ENCODE measurements at places on chromosomes 2 and 18.
A peak's percentile ranks its signal among the peaks of the same experiment; 100 is the strongest.

DNA sequence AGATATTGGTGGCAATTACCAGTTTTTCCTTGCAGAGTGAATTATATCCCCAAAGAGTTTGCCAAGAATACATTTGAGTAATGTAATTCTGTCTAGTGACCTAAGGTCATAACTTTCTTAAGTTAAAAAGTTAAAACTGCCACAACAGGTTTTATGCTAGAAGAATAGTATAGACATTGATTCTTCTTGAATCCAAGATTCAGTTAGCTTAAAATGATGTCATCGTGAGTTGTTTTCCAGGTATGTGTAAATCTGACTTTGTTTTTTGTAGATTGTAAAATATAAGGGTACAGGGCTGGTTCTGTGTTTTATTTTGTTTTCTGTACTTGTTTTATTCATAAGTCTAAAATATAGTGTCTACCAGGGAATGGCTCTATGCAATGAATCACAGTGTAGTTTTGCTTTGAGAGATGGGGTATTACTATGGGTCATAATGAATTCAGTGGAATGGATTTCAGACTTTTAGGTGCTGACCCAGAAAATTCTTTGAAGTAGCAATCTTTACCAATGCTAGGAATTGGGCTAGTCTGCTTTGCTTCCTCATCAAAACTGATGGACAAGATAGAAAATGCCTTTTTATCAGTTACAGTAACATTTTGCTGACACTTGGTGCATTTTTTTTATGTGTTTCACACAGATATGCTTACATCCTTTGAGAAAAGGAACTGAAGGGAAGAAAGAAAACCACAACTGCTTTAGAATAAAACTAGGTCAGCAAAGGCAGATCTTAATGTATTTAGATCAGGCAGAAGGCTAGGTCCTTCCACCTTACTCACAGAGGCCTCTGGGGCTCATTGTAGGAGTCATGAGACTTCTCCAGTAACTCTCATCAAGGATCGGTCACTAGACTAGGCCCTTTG, 20.8 kb upstream of the MGAT5 start:
- DNase-seq = no peak

DNA sequence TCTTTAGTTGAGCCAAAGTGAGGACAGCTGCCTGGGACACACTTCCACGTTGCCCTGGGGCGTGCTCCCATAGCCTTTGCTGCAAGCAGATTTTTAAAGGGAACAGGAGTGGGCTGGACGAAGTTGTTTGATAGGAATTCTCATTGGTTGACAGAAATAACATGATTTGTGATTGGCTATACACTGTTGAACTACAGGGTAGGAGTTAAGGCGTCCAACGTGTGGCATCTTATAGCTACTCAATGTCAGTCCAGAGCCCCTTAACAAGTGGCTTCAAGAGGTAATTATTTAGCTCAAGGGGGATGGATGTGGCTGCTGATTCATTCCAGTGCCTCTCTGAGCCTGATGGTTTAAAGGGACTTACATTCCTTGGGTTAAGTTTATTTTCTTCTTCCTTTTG, 65.5 kb downstream of the ACAA2 start:
- DNase-seq = no peak

GRCh38 chr18:62610701-62611411, 88.0 kb downstream of the ZCCHC2 start:
- DNase-seq = no peak

DNA sequence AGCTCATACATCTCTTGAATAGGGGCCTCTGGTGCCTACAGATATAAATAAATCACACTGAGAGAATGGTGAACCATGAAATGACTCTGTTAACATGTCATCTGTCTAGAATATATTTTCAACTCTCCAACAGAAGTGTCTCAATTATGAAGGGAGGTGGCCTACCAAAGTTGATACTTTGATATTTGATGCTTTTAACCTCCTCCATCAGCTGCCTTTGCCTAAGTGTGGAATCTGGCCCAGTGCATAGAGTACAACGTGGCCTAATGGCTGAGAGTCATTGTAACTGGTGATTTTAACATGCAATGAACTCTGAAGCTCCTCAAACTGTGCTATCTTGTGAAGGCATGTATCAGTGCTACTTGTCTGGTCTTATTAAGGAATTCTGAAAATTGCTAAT, 93.4 kb downstream of the MYO3B start:
- no peak for DNase-seq

DNA sequence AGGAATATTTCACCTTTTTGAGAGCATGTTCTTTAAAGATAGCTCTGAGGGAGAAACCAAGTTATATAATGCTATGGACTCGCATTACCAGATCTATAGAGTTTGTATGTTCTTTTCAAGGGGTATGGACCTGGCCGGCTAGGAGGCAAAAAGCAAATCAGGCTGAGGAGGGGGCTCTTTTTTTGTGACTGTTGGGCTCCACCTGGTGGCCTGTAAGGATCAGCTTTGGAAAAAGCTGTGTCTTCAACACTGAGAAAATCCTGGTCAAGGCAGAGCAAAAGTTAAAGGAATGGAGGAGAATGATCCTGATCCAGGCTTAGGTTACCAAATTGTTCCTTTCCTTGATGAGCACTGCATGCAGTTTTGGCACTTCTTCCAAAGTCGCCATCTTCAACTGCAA, 180.5 kb downstream of the DIS3L2 start:
- DNase-seq = no peak

- no peak for DNase-seq
These were observed 4.6 kb upstream of the ST8SIA3 start for GRCh38 chr18:57347784-57348183.

- DNase-seq = no peak
These were observed 9.9 kb upstream of the YPEL5 start for GRCh38 chr2:30136764-30137444.

- DNase-seq = no peak
These were observed 92.7 kb downstream of the CSRNP3 start for GRCh38 chr2:165562233-165562632.

- no peak for DNase-seq
These were observed 205.9 kb downstream of the IKZF2 start for GRCh38 chr2:212945526-212945925.

- DNase-seq = no peak
These were observed 110.6 kb downstream of the CRIM1 start for GRCh38 chr2:36466135-36466534.

DNA sequence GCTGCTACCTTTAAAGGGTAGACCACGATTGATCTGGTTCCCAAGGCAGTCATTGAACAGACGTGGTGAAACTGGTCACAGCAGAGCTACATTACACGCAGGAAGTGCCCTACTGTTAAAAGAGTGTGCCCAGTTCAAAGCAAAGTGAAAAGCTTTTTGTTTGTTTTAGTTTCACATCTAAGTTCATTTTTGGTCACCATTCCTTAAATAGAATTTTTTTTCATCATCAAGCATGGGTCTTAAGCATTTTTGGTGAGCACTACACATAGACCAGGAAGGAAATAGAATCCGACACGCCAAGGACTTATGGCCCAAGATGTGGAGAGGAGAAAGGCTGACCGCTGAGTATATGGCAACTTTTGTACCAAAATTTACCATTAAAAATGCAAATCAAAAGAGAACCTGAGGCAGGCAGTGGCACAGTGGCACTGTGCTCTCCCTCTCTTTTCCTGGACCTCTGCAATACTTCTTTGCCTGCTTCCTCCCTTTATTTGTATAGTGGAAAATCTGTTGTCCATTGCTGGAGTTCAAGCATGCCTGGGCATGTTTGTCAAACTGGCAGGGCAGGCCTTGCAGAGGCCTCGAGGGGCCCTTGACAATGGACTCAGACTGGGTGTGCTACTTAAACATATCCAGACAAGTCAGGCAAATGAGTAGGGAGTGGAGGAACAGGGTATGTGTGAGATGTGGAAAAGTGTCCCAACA, 42.6 kb upstream of the HNRNPA3 start:
- DNase-seq = no peak

DNA sequence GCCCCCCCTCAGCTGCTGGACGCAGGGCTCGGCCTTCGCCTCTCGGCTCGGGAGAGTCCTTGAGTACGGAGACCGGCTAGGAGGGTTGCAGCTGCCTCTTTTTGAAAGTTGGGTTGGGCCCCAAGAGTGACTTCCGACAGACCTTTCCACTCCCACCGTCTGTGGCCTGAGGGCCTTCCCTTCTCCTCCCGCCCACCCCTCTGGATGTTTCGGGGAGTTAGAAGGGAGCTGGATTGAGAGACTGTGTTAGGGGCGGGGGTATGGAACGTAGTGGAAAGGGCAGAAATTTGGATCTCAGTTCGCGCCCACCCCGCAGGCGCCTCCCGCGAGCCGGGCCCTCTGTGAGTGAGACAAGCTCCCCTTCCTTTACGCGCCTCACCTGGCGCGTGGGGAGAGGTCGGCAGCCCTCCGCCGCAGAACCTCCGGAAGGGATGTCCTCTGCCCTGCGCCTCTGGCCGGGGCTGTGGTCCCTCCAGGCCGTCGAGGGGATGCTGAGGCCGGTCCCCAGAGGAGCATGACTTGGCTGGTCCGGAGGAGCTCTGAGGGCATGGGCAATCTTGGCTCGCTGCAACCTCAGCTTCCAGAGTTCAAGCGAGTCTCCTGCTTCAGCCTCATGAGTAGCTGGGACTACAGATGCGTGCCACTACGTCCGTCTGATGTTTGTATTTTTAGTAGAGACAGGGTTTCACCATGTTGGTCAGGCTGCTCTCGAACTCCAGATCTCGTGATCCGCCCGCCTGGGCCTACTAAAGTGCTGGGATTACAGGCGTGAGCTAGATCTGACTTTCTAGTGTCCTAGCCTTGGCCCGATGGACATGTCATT, 15.9 kb downstream of the C2orf74 start:
- DNase-seq = peak; percentile 40
